Endothelial cell (in vitro differentiated cells): ENCODE measurements at places on chromosomes 1 and 21.

DNA sequence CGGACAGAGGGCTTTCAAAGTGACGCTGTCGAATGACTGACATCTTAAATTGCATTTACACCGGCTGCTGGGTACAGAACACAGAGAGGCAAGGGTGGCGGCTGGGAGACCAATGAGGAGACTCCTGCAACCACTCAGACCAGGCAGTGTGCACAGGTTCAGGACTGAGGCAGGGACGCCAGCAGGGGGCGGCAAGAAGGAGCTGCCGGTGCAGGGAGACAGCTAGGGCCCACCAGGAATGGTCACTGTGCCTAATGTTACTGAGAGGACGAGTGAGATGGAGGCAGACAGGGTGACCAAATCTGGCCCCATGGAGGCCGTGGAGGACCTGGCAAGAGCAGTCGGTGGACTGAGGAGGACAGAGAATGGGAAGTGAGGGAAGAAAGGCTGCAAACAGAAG, 23.5 kb downstream of the GLIS1 start:
- DNase-seq: peak; percentile 78

- no peak for DNase-seq
Measured at GRCh38 chr1:9861360-9861759, 37.6 kb upstream of the CLSTN1 start.

GRCh38 chr1:166977951-166978350, 2.6 kb upstream of the ILDR2 start:
- DNase-seq: no peak

DNA sequence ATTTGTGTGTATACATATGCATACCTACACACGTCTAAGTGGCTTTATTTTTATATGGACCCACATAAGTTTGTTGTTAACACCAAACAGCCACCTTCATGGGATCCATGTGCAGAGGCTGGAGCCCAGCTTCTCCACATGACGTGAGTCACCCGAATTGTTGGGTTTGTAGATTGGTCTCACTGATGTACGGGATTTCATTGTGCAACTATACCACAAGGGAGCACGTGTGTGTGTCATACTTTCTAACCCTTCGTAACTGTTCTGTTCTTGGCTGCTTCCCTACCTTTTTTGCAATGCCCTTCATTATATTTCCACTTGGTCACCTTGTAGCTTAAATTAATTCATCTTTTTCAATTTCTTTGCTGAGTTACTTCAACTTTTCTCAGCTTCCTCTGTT, 21.0 kb downstream of the SPRTN start:
- DNase-seq: no peak

- DNase-seq: no peak
Measured at GRCh38 chr21:38773099-38774061, 32.3 kb upstream of the ETS2 start.

DNA sequence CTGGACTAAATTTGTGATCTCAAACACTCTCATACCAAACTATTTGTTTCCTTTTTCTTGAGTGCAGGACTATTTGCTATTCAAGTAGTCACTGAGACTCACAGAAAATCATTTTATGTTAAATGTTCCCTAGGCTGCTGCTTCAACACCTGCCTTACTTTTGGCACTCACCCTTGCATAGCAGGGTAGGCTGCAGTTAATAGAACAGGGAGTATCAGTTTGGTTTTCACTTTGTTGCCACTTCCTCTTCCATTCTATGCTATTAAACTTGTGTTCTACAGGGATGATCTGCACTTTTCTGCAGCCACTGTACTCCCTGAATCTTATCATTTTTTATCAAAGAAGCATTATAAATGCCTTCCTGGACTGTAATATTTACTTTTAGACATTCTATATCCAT, 148.7 kb upstream of the PRMT6 start:
- DNase-seq: no peak

- DNase-seq: no peak
Measured at GRCh38 chr1:117180147-117180967, 30.4 kb downstream of the VTCN1 start.

DNA sequence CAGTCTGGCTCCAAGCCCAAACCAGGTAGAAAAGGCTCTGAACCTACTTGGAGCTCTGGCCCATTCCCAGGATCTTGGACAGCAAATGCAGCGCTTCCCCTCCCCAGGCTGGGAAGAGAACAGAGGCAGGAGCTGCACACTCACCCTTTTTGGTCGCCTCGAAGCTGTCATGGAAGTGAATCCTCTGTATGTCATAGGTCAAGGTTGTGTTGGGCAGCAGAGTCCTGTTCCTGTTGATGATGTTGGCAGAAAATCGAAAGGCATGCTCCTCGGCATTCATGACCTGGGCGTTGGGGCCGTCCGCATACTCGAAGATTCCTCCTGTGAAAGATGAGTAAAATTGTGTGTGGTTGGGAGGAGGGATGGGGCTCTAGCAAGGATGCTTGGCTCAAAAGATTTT, 143.5 kb downstream of the GRIK3 start:
- DNase-seq: no peak

GRCh38 chr1:231315887-231316286, 21.8 kb downstream of the EXOC8 start:
- peak; percentile 42 for DNase-seq

DNA sequence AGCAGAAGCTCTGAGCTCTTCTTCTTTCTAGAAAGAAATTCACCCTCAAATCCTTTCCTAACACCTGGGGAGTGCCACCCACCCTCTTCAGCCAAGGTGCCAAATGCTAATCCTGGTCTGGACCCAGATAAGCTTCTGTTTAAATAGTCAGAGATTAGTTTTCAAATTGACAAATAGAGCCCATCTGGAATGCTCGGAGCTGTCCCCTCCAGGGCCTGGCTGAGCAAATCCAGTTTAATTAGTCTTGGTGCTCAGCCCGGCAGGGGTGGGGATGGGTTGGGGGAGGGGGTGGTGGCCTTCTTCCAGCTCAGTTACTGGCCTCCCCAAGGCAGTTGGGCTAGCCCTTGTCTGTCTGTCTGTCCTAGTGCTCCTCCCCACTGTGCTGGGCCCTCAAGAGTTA, 269.5 kb downstream of the GRIK3 start:
- no peak for DNase-seq

GRCh38 chr1:203268901-203269653, 36.2 kb upstream of the BTG2 start:
- DNase-seq: peak; percentile 58

- DNase-seq: no peak
Measured at GRCh38 chr1:11204396-11205190, 15.4 kb downstream of the ANGPTL7 start.

GRCh38 chr1:41101950-41102607, 80.6 kb upstream of the SLFNL1 start:
- no peak for DNase-seq

- DNase-seq: no peak
Measured at GRCh38 chr1:66302815-66303214, 231.1 kb upstream of the SGIP1 start.

- DNase-seq: no peak
Measured at GRCh38 chr1:225426395-225427234, 1.2 kb downstream of the LBR start.

DNA sequence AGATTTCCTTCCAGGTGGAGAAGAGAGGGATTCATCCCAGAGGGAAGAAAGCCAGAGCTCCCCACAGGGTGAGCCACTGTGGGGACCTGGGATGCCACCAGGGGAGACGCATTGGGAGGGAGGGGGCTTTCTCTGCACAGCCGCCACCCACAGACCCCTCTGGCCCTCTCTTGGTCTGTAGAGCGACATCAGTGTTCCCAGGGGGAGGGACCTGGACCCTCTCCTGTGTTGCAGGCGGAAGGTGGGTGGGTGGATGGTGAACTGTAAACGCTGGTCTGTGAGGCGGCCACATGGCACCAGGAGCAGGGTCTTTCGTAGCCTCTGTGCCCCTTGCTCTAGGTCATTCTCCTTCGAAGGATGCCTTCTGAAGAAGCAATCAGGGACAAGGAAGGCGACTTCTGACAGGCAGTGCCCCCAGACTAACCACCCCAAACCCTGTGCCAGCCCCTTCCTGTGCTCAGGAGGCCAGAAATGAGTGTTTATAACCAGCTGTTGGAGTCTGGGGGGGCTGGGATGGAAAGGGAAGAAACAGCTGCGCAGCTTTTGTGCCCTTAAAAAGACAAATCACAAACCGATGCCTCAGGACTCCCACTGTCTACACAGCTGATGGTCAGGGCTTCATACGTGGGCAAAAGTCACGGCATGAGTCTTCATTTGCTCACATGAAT, 121.4 kb upstream of the ZBTB40 start:
- no peak for DNase-seq

- DNase-seq: no peak
Measured at GRCh38 chr1:231634323-231635013, 7.9 kb downstream of the DISC1 start.

- no peak for DNase-seq
Measured at GRCh38 chr1:228035844-228036243, 29.0 kb downstream of the WNT3A start.

GRCh38 chr1:229590119-229590518, 31.6 kb upstream of the ABCB10 start:
- no peak for DNase-seq

GRCh38 chr1:94836891-94837290, 16.7 kb downstream of the SLC44A3 start:
- DNase-seq: no peak

DNA sequence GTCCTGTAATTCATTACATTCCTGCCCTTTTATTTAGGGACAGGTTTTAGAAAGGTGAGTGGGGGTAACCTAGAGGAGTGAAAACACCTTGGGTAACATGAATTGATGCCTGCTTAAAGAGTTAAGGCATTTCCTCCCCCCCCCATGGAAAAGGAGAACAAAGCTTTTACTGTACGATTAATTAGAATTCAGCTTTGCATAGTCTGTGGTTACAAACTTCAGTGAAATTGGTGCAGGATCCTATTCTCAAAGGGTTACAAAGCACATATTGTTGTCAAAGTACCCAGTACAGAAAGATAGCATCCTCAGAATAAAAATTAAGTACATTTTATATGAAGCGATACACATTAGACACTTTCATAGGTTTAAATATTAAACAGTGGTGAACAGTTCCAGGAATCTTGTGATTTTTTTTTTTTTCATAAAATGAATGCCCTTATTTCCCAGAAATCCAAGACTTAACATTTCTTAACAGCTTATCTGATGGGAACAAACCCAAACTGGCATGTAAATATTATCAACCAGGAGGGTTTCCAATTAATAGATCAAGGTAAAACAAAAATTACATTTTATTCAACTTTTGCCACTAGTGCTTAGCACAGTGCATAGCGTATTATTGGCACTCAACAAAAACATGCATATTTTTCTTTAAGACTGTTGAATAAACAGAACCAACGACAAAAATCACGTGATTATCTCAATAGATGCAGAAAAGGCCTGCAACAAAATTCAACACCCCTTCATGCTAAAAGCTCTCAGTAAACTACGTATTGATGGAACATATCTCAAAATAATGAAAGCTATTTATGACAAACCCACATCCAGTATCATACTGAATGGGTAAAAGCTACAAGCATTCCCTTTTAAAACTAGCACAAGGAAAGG, 172.7 kb downstream of the PDE4B start:
- no peak for DNase-seq
